ENCODE measurements at places on chromosomes 3 and 15. TPM values are rescaled to one million over a fixed set of nuclear protein-coding genes. Genes with fewer than 3 reads are reported as not detected.

- H3K36me3 ChIP-seq = no peaks in the 10 kb centered on the region
Observed at GRCh38 chr3:140505876-140506275, 172.0 kb upstream of the TRIM42 start.

DNA sequence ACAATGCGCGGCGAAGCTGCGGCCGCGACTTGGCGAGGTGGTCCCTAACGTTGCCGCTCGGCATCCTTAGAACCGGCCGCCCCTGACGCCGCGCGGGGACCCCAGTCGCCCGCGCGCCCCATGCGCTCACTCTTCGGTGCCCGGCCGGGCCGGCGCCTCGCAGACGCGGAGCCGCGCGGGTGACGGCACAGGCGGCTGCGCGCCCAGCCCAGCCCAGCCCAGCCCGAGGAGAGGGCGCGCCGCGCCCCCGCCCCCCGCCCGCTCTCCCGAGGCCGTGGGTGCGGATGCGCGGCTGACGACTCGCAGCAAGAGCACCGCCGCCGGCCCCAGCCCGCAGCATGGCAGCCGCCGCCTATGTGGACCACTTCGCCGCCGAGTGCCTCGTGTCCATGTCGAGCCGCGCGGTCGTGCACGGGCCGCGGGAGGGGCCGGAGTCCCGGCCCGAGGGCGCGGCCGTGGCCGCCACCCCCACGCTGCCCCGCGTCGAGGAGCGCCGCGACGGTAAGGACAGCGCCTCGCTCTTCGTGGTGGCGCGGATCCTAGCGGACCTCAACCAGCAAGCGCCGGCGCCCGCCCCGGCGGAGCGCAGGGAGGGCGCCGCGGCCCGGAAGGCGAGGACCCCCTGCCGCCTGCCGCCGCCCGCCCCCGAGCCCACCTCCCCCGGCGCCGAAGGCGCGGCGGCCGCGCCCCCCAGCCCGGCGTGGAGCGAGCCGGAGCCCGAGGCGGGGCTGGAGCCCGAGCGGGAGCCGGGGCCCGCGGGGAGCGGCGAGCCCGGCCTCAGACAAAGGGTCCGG lies 437 bp downstream of the KLF13 start:
- H3K27me3 ChIP-seq = no peaks in the 10 kb centered on the region
- no peak overlapping the region for H3K27ac ChIP-seq
- H3K36me3 ChIP-seq = peaks cover 37% of the 10 kb centered on the region
- H3K4me1 ChIP-seq = peaks cover 22% of the 10 kb centered on the region

- H3K36me3 ChIP-seq = peaks cover 81% of the 10 kb centered on the region
- H3K27me3 ChIP-seq = no peaks in the 10 kb centered on the region
- H3K4me3 ChIP-seq = no peak overlapping the region
- H3K27ac ChIP-seq = no peak overlapping the region
Observed at GRCh38 chr15:74632601-74633000, 17.0 kb downstream of the CLK3 start.

The SNTN gene
- not detected for total RNA-seq

The TRIM42 gene
- total RNA-seq = not detected

The RHCG gene
- total RNA-seq = not detected

The TMIE gene
- total RNA-seq = 0.15 TPM

The SCN5A gene
- 0.85 TPM for total RNA-seq

The PRKAR2A gene
- 23.1 TPM for total RNA-seq

All from activated T-helper 17 cell treated with anti-CD3 and anti-CD28 coated beads, Interleukin-2, amount 50 U/mL, for 72 hours (primary cell).